ENCODE measurements at places on chromosomes 13 and 19.

- no peak for DNase-seq
Measured at GRCh38 chr13:59641261-59641660, 522.5 kb downstream of the DIAPH3 start.

DNA sequence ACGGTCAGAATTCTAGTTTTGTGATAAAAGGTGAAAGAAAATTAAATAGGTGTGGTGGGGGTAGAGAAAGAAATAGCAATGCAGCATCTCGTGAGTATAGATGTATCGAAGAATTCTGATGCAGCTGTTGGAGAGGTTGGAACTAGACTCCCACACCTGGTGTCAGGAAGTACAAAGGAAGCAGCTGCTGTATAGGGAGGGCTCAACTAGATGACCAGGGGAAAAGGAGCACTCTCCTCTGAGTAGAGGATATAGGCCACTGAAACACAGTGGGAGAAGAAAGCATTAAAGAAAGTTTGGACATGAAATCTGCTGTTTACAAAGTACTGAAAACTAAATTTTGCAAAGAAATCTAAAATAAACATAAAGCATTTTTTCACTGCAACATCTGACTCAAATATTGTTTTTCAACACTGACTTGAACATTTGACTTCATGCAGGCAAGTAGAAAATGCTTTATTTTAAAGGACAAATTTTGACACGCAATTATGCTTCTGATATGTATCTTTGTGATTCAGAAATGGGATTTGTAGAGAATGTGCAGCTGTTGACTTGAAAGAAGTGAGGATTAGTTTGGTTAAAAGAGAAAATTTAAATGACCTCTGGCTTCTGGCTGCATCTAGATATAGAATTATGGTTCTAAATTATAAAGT, 82.2 kb downstream of the MIPEP start:
- no peak for DNase-seq

DNA sequence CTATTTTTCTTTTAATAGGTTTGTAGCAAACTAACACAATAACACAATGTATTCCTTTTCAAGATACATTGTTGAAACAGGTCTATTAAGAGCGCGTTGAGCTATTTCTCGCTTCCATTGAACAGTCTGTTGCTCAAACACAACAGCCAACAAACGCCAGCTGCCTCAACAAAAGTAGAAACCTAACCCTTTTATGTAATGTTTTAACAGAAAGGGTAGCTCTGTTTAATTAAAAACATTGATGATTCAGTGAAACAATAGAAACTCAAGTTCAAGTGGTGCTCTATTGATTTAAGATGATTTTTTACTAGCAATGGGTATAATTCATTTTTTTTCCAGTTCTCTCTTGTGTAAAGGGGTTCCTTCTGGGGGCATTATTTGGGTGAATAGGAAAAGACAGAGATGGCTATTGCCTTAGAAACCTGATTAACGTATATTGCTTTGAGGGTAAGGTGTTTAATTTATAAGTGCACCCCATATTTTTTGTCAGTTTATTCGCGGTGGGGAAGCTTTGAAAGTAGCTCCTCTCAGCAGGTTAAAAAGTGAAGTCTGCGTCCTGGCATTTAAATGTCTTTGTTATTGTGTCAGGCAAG, 14.9 kb downstream of the ZIC2 start:
- no peak for DNase-seq

DNA sequence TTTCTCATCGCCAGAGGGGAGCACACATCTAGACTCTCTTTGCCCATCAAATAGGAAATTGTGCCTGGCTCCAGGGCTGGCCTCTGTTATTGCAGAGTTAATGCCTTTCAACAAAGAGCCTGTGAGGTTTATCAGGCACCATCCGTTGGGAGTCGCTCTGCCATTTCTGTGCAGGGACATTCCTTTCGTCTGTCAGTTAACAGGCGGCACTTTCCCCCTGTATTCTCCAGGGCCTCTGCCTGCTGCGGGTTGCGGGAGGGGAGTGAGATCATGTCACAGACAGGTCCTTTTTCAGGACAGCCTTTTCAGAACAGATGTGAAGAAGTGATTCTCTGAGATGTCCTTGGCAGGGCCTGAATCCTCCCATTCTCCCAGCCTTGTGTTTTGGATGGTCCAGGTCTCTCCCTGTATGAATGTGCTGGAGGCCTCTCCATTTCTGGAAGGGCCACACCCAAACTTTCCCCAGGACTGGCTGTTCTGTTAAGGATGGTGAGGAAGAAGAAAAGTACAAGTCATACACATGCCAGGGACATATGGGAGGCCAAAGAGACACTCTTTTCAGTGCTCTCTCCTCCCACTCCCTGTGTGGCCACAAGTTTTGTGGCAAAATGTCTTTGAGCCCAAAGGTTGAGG, 14.9 kb downstream of the SERP2 start:
- DNase-seq: no peak

DNA sequence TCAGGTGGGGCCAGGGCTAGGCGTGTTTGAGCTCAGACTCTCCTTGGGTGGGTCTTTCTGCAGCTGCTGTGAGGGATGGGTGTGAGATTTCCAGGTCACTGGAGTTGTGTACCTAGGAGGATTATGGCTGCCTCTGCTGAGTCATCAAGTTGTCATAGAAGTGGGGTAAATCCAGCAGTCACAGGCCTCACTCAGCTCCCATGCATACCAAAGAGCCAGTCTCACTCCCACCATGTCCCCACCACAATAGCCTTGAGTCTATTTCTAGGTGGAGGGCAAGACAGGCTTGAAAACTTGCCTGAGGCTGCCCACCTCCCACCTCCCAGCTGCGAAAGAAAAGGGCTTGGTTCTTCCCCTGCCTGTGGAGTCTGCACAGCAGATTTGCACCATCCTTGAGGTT, 194.0 kb upstream of the PCDH17 start:
- DNase-seq: no peak

DNA sequence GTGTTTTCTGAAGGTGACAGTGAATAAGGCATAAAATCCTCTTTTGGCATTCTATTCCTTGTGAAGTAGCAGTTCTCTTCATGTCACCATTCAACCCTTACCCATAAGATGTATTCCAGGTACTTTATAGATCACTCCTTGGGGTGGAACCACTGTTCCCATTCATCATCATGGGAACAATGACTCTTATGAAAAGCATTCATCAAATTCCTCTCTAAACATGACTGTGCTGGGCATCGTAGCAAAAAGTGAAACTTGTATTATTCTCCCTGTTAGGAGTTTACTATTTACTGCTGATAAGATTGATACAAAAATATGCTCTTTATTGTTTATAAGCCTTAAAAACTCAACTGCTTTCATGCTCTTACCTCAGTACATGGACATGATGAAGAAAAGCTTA, 793.4 kb downstream of the LIG4 start:
- no peak for DNase-seq

DNA sequence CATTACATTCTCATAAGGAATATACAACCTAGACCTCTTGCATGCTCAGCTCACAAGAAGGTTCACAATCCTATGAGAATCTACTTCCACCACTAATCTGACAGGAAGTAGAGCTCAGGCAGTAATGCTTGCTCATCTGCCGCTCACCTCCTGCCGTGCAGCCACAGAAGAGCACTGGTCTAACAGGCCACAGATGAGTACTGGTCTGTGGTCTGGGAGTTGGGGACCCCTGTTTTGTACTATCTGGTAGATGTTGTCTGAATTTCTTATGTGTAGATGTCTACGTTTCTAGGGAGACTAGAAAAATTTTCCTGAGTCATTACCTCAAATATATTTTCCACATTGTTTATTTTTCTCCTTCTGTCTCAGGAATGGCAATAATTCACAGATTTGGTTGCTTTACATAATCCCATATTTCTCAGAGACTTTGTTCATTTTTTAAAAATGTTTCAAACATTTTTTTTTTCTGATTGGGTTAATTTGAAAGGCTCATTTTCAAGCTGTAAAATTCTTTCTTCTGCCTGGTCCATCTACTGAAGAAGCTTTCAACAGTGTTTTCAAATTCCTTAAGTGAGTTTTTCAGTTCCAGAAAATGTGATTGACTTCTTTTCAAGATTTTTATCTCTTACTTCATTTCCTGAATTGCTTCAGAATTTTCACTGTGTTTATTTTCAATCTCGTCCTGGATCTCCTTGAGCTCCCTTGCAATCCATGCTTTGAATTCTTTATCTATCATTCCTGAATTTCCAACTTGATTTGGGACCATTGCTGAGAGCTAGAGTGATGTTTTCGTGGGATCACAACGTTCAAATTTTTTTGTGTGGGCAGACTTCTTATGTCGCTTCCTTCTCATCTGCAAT, 1322.2 kb downstream of the PCDH9 start:
- DNase-seq: no peak

GRCh38 chr13:34421858-34422475, 520.1 kb upstream of the NBEA start:
- DNase-seq: no peak

DNA sequence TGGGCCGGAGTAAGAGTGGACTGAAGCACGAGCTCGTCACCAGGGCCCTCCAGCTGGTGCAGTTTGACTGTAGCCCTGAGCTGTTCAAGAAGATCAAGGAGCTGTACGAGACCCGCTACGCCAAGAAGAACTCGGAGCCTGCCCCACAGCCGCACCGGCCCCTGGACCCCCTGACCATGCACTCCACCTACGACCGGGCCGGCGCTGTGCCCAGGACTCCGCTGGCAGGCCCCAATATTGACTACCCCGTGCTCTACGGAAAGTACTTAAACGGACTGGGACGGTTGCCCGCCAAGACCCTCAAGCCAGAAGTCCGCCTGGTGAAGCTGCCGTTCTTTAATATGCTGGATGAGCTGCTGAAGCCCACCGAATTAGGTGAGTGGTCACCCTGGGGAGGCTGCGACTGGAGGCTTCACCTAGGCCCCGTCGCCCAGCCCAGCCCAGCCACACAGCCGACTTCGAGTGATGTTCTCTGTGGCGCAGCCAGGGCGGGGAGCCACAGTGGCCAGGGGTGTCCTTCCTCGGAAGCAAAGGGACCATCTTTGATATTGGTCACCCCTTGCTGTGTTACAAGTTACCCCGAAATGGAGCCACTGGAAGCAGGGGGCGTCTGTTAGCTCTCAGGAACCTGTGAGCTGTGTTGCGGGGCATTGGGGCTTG, 5.6 kb downstream of the PIAS4 start:
- no peak for DNase-seq

- no peak for DNase-seq
Measured at GRCh38 chr13:20714161-20714560, 10.7 kb downstream of the IL17D start.

DNA sequence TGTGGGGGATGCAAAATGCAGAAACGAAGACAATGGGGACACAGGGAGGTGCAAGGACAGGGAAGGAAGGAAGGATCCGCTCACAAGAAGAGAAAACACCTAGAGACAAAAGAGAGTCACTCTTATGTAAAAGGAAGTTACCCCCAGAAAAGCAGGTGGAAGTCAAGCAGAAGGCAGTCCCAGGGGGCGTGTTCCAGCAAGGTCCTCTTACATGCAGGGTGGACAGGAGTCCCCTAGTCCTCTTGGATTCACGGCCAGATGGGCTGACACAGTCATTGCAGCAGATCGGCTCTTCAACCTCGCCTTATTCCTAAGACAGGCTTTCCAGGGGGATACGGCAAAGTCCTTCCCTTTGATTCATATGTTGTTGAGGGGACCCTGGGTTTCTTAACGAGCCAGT, 83.9 kb upstream of the SPATA13 start:
- DNase-seq: no peak

DNA sequence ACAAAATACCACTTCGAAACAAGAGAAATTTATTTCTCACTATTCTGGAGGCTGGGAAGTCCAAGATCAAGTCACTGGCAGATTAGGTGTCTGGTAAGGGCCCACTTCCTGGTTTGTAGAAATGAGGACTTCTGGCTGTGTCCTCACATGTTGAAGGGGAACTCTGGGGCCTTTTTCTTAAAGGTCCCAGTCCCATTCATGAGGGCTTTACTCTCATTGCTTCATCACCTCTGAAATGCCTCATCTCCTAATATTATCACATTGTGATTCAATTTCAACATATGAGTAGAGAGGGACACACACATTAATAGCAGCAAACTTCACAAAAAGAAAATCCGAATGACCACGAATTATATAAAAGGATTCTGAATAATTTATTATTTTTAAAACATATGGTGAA, 21.6 kb upstream of the SIGLEC14 start:
- no peak for DNase-seq

- no peak for DNase-seq
Measured at GRCh38 chr13:80555796-80556678, 215.1 kb upstream of the SPRY2 start.

DNA sequence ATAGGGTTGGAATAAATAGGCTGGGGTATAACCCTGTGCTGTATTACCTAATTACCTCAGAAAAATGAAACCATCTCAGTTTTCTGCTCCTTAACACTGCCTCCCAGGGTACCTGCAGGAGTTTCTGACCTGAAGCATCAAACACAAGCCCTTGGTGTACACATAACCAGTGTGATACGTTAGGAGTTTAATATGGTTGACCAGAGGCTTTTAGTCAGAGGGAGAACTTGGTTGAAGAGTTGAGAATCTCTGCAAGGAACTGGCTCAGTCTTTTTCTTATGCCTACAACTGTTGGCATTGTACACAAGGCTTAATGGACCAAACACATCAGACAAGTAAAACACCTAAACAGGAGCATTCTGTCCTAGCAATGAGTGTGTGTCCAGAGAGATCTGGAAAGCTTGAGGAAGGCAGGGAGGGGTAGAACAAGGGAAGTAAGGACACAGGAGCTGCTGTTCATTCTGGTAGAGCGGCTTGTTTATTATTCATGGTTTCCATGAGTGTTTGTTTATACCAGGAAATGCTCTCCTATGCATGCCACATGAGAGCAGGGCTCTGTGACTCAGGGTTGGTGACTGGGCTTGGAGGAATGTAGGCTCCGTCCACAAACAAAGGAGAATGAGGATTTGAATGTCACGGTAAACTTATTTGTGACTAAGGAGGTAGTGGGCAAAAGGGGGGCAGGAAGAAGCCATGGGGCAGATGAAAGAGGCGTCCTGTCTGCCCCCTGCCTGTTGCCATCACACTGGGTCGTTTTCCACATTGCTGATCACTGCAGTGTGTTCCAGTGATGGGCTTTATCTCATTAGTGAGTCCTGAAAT, 11.9 kb upstream of the SPATA13 start:
- no peak for DNase-seq

- no peak for DNase-seq
Measured at GRCh38 chr19:15445807-15446376, 3.9 kb downstream of the WIZ start.

GRCh38 chr13:34647379-34648150, 294.5 kb upstream of the NBEA start:
- no peak for DNase-seq
